ENCODE measurements at places on chromosomes 13 and 19. TPM values are rescaled to one million over a fixed set of nuclear protein-coding genes. Genes with fewer than 3 reads are reported as not detected.

APOC1 gene
- total RNA-seq = 8.5 TPM

ZNF701 gene
- total RNA-seq = 20.2 TPM

SIGLEC12 gene
- total RNA-seq = not detected

CLEC17A gene
- total RNA-seq = 0.65 TPM

OR7A5 gene
- not detected for total RNA-seq

DNA sequence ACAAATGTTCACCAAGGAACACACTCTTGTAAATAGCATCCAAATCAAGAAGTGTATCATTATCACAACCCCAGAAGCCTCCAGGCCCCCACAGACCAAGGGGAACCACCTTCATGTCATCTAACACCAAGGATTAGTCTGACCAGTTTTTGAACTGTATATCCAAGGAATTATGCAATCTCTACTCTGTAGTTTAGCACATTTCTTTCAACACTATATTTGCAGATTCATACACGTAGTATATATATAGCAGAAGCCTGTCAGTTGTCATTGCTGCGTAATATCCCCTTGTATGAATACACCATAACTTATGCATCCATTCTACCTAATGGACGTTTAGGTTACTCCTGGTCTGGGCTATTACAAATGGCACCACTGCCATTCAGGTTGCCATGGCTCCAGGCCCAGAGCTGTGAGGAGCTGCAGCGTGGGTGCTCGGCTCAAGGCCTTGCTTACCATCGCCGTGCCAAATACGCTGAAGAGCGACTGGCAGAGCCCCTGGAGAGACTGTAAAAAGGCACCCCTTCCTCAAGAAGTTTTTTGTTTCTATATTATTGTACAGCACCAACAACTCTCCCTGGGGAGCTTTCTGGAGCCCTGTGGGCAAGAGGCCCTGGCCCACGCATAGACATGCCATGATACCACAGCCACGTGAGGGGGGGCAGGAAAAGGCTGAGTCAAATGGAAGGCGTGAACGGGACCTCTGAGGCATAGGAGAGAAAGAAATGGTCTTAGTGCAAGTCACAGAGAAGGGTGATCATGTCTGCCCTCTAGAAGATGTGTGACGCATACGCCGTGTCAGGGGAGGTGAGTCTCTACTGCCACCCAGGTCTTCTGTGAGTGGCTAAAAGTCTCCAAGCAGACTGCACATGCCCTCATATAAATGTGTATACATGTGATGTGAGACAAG is 10.8 kb downstream of the LATS2 start:
- DNase-seq = no peak

DNA sequence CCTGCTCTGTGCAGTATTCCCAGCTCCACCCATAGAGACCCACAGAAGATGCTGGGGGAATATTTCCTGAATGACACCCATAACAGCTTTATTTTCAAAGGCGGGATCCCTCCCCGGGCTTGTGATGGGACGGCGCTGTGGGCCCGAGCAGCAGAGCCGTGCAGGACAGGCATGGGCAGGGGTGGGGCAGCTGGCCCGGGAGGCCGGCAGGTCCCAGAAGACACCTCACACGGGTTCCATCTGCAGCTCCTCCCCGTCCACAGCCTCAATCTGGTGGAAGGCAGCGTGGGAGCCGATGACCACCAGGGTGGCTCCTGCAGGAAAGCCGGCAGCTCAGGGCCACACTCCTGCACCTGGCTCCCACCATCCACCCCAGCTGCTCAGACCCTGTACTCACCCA is 2.5 kb downstream of the RABAC1 start:
- no peak for DNase-seq

- DNase-seq = no peak
Measured at GRCh38 chr19:42189133-42189532, 28.3 kb downstream of the DEDD2 start.

DNA sequence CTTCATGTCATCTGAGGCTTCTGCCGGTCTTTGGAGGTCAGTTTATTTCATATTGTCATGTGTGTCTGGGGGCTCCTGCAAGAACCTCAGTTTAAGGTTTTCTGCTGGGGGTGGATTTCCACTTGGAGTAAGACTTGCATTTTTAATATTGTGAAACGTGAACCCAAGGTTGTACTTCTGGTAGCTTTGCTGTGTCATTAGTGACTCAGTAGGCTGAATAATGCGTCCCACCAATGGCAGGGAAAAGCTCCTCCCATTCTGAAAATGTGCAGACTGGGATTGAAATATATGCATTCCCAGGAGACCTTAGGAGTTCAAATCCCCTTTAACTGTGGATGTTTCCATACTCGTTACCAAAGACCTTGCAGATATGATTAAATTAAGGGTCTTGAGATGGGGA is 46.2 kb downstream of the ING1 start:
- no peak for DNase-seq

DNA sequence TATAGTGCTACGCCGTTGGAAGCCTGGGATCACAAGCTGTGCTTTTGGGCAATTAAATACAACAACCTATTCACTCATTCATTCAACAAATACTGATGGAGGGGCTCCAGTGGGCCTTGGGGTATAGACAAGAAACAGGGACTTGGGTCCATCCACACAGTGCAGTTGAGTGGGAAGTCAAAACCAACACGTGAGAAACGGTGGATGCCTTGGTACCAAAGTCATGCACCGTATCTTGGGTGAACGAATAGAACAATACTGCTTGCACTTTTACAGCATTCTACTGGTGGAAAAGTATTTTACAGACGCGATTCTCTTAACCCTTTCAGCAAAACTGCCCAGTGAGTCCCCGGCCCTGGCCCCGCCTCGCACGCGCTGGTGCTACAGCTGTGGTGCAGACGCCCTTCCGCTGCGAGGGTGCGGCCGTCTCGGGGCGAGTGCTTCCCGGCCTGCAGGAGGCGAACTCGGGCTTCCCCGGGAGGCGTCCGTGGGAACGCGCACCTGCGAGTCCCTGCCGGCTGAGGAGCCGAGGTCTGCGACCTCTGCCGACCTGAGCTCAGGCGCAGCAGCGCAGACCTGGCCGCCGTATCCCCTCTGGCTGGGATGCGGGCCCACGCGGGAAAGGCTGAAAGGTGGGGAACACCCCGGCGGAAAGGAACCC is 8.3 kb downstream of the TNFRSF19 start:
- peak; percentile 64 for DNase-seq

DNA sequence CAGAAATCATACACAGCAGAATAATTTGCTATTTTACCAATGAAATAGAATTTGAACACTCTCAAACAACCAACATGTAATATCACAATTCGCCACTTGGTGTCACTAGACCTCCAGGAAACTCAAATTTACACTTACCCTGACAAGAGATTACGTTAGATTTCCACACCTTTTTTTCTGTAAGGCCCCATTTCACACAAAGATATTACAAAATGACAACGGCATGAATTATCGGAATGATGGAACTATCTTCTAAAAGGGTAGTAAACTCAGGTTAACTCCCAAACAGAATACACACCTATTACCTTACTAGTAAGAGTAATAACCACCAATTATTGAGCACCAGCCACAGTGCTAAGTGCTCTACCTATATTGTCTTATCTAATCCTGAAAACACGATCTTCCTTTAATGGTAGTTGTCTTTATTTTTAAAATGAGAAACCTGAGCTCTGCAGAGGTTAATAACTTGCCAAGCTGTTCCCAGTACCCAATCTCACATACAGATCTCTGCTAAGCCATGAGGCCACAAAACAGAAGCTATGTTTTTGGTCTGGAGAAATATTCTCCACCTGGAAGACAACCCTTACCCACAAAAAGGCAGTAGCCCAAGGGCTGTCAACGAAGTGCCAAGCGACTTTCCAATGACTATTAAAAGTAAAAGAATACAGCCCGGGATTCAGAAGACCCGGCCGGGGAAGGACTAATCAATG is 152.4 kb downstream of the DCLK1 start:
- no peak for DNase-seq

- DNase-seq = no peak
Measured at GRCh38 chr13:97979051-97979450, 25.6 kb downstream of the IPO5 start.

Data from T-cell (primary cell).